ENCODE measurements at places on chromosomes 3 and 15.

- no peak for DNase-seq
These were observed 24.6 kb upstream of the PLSCR4 start for GRCh38 chr3:146275476-146275875.

GRCh38 chr3:70383360-70383831 lies 71.0 kb upstream of the MDFIC2 start:
- no peak for DNase-seq

- DNase-seq, result no peak
These were observed 38.2 kb downstream of the FILIP1L start for GRCh38 chr3:100075851-100076730.

- DNase-seq, result no peak
These were observed 80.2 kb downstream of the CBLB start for GRCh38 chr3:105788593-105788992.

DNA sequence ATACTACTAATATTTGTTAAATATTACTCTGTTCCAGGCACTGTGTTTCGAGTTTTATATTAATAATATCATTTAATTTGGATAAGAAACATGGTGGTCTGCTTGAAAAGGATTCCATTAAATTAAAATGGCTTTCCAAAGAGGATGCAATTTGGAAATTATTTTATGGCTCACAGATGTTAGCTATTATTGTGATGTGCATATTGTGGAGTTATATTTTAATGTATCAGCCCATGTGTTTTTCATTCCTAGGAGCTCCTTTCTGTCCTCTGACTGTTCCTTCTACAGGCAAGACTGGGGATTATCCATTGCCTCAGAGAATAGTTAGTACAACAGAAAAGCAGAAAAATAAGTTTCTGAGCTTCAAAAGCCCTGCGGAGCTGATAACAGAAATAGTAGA lies 376.7 kb upstream of the PDZRN3 start:
- DNase-seq, result no peak

GRCh38 chr15:32888221-32888761 lies 170.5 kb downstream of the GREM1 start:
- DNase-seq, result no peak

GRCh38 chr15:34084086-34084485 lies 17.6 kb downstream of the EMC7 start:
- no peak for DNase-seq

- no peak for DNase-seq
These were observed 798.1 kb downstream of the TBL1XR1 start for GRCh38 chr3:176399193-176399592.

GRCh38 chr15:39301589-39301999 lies 279.3 kb upstream of the THBS1 start:
- no peak for DNase-seq

- no peak for DNase-seq
These were observed 2.2 kb downstream of the BMF start for GRCh38 chr15:40106203-40107161.

GRCh38 chr15:49864251-49864650 lies 243.4 kb downstream of the DTWD1 start:
- no peak for DNase-seq

GRCh38 chr3:194129581-194130133 lies 6.3 kb upstream of the HES1 start:
- DNase-seq, result no peak

DNA sequence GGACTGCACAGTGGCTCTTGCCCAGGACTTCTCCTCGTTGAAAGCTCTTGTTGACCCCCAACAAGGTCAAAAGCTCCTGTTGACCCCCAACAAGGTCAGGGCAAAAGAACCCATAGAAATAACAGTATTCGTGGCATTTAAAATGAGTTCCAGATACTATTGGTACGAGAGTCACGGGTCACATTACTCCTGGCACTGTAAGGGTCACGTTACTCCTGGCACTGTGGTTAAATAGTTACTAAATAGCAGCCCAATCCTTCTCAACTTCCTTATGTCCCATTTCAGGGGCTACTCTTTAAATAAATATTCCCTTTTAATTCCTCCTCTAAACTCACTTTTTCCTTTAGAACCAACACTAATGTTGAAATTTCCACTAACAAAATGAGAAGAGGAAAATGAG lies 18.2 kb upstream of the ADCY5 start:
- no peak for DNase-seq

DNA sequence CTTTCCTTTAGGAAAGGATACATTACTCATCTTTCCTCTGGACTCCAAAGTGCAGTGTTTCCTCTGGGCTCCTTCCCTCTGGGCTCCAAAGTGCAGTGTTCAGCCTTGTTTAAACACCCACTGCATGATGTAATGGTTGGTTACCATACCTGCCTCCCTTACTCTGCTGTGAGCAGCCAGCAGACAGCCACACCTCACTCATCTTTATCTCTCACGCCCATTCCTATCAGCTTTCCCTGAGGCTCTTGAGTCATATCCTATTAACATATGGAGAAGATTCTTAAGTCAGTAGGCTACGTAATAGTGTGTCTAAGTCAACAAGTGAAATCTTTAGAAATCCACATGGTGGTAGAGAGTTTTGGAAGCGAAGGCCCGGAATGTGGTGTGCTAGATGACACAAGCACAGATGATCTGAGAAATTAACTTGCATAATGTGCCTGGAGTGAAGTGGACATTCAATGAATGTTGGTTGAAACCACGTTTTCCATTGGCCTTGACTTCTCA lies 97.2 kb upstream of the CTNNB1 start:
- DNase-seq, result no peak

DNA sequence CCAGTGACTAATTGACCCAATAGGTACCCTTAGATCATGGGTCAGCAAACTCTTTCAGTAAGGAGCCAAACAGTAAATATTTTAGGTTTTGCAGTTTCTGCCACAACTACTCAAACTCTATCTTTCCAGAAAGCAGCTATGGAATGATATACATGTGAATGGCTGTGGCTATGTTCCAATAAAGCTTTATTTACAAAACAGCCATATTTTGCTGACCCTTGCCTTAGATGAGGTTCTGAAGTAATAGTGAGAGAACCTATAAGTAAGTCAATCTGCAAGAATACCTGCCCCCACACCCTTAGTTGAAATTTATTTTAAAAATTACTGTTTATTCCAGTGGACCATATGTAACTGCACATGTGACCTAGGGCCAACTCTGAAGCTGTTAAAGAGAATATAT lies 134.0 kb downstream of the CMSS1 start:
- DNase-seq, result no peak

DNA sequence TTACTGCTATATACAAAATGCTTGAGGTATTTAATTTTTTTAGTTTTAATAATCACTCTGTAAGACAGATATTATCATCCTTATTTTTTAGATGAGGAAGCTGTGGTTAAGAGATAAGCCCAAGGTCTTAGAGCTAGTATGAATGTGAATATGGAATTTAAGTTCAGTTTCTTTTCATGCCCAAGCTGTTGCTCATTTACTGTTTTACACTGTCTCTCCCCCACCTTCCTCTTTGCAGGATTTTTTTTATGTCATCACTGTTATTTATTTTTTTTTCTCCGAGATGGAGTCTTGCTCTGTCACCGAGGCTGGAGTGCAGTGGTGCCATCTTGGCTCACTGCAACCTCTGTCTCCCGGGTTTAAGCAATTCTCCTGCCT lies 22.5 kb downstream of the MAP2K5 start:
- DNase-seq, result no peak

- DNase-seq, result no peak
These were observed 332.6 kb downstream of the LSAMP start for GRCh38 chr3:116112696-116113095.

- no peak for DNase-seq
These were observed 36.4 kb upstream of the ATP2C1 start for GRCh38 chr3:130857336-130858026.

GRCh38 chr15:89305395-89305794 lies 29.2 kb downstream of the POLG start:
- DNase-seq, result no peak

DNA sequence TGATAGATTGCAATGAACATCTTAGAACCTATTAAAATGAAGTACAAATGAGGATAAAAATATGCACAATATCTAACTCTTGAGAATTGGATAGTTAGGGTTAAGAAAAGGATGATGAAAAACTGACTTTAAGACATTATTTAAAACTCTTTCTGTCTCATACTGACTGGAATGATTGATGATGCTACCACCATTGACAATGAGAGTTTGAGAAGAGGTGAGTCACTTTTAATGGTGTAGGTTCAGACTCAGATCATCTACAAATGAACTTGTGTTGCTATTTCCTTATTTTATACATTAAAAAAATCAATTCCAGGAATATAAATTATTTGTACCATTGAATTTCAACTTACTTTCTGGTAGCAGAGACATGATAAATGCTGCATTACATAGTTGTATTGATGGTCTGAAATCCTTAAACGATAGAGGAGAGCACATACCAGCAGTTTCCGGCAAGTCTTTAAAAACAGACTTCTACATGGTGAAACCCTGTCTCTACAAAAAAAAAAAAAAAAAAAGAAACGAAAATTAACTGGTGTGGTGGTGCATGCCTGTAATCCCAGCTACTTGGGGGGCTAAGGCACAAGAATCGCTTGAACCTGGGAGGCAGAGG lies 409.0 kb downstream of the OTOL1 start:
- no peak for DNase-seq

DNA sequence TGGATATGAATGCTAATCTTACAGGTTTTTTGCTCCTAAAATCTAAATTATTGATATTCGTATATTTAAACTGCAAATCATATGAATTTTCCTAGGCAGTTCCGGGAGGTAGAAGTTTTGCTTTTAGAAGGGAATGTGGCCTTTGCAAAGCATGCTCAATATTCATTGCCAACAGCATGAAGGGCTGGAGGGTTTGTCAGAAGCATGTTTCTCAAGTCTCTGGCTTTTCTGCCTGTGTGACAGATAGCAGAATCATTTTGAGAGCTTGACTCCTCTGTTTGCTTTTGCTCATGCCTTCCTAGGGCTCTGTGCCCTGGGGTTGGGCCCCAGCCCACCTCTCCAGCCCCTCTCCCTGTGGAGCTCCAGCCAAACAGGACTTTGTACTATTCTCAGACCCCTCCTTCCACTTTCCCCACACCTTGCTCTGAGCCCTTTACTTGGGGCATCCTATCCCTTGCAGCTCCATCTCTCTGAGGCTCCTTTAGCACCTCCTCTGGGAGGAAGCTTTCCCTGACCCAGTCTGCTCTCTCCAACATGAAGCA lies 91.3 kb downstream of the ARNT2 start:
- no peak for DNase-seq

GRCh38 chr3:47283193-47283537 lies 421 bp downstream of the KLHL18 start:
- no peak for DNase-seq

- no peak for DNase-seq
These were observed 374.3 kb downstream of the TIGIT start for GRCh38 chr3:114668099-114668498.

- no peak for DNase-seq
These were observed 33.1 kb downstream of the BHLHE40 start for GRCh38 chr3:5012367-5012766.

DNA sequence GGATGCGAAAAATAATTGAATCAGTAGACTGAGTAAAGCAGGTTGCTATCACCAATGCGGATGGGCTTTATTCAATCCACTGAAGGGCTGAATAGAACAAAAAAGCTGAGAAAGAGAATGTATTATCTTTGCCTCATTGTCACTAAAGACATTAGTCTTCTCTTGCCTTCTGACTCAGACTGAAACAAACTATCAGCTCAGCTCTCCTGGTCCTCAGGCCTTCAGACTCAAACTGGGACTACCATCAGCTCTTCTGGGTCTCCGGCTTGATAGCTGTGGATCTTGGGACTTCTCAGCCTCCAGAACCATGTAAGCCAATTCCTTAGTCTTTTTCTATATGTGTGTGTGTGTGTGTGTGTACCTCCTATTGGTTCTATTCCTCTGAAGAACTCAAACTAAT lies 12.6 kb downstream of the IFT57 start:
- no peak for DNase-seq

GRCh38 chr15:70633103-70633831 lies 130.1 kb downstream of the UACA start:
- DNase-seq, result no peak

DNA sequence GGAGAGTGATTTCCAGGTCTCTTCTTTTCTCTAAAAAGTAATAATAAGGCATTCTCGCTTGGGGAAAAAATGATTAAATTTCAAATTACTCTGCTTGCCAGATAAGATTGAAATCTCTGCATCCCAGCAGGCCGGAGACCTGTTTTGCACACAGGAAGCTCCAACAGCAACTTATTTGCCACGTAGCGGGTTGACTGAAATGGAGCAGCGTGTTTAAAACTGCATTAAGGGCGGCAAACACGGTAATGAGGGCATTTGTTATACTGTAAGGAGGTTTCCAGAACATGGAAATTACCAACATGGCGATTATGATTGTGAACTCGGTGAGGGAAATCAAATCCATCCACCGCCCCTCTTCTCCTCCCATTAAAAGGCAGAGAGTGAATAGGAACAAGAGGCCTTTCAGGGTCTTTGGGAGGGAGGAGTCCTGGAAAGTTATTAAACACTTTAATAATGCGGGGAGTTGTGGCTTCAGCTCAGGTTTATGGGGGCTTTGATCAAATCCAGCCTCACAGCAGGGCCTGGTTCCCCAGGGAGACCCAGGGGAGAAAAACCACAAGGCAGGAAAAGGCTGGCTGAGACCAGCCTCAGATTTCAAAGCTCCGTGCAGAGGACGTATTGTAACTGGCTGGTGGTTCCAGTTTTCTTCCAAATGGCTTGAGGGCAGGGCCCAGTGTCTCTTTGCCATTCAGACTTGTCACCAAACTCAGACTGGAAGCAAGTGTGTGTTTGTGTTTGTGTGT lies 242.3 kb downstream of the TLE3 start:
- DNase-seq, result no peak

DNA sequence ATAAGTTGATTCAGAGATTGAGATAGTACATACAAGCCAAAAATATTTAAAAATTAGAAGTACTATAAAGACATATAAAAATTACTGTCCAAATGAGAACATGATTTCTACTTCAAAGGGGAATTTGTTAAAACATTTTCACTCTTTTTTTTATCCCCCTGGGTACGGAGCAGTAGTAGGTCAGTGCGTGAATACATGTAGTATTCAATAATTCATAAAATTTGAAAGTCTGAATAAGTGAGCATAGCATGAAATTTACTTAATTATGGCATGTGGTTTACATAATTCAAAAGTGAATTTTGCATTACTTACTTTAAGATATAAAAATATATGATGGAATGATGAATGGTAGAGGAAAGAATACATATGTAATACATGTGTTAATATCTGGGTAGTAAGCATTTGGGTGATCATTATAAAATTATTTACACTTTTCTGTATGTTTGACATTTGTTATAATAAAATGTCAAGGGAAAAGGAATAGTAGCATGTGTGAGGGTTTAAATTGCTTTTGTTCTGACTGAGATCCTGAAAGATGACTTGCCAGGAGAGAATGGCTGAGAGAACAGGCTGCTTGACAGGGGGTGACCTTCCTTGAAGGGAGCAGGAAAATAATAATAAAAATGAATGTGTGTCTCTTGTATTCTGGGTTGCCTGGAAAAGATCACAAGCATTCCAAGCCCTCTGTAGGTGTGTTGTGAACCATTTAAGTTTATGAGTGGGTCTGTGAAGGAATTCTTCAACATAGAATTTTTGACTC lies 1178.8 kb downstream of the ZPLD1 start:
- no peak for DNase-seq

GRCh38 chr3:48038971-48039481 lies 22.8 kb upstream of the MAP4 start:
- no peak for DNase-seq

All from stimulated activated naive CD8-positive, alpha-beta T cell treated with anti-CD3 and anti-CD28 coated beads, Interleukin-15, amount 100 ng/mL, for 72 hours (primary cell).